NCI-H1694 (cell line): ENCODE measurements at places on chromosomes 16 and 17.

DNA sequence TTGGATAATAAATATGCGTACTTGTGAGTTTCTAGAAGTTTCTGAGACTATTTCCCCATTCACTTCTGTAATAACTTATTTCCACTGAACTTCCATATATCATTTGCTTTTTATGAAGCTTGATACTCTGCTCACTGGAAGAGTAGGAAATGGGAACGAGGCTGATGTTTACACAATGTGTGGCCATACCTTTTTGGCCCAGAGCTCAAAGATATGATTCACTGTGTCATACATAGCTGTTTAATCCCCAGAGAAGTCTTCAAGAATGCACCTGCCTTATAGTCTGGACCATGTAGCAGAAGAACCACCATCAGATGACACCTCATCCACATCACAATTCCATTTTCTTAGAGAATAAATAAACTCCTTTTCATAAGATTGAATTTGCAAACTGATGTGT lies 40.3 kb upstream of the TEKT3 start:
- no peak for DNase-seq

GRCh38 chr16:48535831-48536613 lies 74.0 kb downstream of the N4BP1 start:
- DNase-seq = no peak

DNA sequence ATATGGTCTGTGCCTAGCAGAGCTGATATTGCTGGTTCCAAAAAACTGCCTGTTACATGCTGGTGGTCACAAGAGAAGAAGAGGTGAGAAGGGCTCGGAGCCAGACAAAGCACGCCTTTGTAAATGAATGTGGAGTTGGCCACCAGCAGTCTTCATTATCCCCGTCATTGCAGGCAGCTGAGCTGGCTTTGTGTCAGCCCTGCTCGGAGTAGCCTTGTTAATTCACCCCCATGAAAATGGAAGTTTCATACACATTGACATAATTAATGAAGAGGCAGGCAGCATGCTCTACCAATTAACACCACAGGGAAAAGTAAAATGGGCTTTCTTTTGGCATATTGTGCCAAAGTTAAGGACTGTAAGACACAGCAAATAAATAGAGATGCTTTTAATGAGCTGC lies 113.7 kb upstream of the RBFOX1 start:
- DNase-seq = no peak

- no peak for DNase-seq
These were observed 67.7 kb upstream of the BCO1 start for GRCh38 chr16:81170824-81171223.

DNA sequence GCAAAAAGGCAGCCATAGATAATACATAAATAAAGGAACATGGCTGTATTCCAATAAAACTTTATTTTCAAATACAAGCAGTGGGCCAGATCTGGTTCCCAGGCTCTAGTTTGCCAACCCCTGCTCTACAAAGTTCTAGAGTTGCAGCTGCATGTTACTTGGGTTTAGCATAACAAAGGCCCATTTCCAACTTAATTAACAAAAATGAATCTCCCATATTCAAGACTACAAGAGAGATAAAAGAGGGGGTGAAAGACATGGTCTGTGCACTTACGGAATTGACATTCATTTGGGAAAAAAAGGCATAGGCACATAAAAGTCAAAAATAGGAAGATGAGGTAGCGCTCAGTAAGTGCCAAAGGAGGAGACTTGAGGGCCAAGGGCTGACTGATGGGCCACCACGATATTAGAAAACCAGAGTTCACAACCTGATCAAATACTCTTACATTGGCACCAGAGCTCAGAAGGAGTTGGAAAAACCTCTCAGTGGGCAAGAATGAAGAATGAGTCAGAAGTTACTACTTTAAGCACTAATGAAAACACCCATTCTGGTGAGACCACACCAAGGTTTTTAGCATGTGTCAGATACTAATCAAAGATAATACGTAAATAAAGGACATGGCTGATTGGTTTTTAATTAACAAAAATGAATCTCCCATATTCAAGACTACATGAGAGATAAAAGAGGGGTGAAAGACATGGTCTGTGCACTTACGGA lies 164.0 kb downstream of the VPS53 start:
- DNase-seq = no peak

GRCh38 chr16:72680732-72681131 lies 367.2 kb downstream of the ZFHX3 start:
- no peak for DNase-seq

DNA sequence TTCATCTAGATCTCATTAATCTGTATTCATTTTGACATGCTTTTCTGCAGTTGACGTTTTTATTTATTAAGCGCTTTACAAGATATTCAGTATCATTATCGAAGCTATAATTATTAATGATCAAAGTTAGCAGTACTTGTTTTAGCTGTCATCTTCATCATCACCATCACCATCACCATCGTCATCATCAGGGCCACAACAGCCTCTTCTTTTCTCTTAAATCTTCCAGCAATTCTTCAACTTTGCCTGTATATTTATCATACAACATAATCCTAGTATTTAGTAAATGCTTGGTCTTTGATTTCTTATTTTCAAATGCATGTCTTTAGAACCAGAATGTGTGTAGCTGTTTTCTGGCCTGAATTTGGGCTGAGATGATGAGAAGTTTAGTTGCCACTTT lies 528.0 kb downstream of the MAF start:
- no peak for DNase-seq

- DNase-seq = no peak
These were observed 5.9 kb downstream of the HAS3 start for GRCh38 chr16:69111216-69111875.

GRCh38 chr17:935485-935884 lies 44.1 kb downstream of the NXN start:
- no peak for DNase-seq

- DNase-seq = no peak
These were observed 9.1 kb downstream of the TSC2 start for GRCh38 chr16:2056681-2057407.

DNA sequence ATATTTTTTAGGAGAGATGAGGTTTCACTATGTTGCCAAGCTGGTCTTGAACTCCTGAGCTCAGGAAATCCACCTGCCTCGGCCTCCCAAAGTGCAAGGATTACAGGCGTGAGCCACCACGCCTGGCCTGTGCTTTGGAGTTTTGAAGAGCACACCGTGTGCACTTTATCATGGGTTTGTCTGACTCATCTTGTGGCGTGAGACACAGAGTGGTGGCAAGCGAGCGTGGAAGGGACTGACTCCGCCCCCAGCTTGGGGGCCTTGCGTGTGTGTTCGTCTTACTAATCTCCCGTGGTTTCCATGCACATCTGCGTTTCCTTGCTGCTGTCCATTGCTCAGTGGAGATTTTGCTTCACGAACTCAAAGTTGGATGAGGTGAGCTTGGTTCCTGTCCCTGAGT lies 22.9 kb downstream of the CRAMP1 start:
- no peak for DNase-seq

- no peak for DNase-seq
These were observed 195.8 kb downstream of the KCNJ2 start for GRCh38 chr17:70365091-70365583.
